ENCODE measurements at places on chromosomes 3 and 15.

- DNase-seq = peak; percentile 90
Measured at GRCh38 chr15:43903864-43904290, 77.1 kb downstream of the WDR76 start.

DNA sequence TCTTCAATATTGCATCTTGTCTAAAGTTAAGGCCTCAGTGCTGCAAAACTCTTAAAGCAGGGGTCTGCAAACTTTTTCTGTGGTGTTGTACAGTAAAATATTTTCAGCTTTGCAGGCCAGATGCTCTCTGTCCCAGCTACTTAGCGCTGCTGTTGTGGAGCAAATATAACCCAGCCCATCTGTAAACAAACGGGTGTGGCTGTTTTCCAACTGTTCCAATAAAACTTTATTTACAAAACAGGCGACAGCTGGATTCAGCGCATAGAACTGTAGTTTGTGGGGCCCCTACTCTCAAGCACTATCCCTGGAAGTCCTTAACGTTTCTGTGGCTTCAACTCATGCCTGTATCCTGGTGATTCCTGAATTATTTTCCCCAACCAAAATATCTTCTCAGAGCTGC, 365.0 kb downstream of the FOXP1 start:
- DNase-seq = no peak

DNA sequence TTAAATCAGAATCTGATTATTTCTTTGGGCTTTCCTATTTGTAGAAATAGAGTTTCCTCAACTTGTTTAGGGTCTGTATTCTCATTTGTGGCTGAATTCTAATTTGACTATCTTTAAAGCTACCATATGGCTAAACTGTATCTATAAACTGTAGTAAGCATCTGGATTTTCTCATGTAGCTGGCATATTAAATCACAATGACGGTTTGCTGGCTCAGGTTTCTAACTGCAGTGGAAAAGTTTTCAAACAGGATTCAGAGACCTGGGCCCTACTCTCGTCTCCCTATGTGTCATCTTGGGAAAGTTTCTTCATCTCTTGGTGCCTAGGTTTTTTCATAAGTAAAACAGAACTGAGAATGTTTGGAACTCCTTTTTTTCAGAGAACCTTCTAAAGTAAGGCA, 68.3 kb downstream of the GALK2 start:
- peak; percentile 97 for DNase-seq

DNA sequence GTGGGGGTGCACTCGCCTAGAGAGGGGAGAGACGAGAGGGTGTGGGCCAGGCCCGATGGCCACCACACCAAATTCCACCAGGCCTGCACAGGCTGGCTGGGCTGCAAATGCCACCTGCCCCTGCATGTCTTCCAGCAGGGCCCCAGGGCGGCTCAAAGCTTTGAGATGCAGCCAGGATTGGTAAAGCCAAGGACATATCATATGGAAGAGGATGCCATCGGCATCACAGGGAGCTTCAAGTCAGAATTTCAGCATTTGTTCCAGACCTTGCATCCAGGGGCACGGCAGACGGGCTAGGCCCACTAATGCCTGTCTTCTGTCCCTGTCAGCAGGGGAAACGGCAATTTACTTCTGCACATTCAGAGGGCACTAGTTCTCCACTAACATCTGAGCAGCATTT, 97.8 kb downstream of the NUP210 start:
- DNase-seq = no peak

- DNase-seq = no peak
Measured at GRCh38 chr3:29164825-29165224, 116.0 kb upstream of the RBMS3 start.
